Lung (tissue), 17 donors: ENCODE measurements at places on chromosomes 3 and 15.

DNA sequence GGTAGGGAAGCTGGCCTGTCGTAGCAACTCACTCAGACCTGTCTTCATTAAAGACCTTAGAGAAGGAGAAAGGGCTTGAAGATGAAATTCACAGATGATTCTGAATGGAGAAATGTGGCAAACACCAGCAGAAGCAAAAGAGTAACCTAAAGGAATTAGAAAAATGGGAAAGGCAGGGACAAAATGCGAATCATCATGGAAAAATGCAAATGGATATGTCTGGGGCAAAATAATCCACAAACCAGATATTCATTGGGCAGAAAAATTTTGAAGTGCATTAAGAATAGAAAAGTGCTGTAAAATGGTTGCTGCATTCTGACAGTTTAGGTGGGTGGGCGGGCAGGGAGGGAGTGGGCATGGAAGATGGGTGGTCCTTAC lies 156.9 kb upstream of the RASGRP1 start:
- no peak for DNase-seq

- no peak for DNase-seq
Observed at GRCh38 chr3:12237912-12238650, 50.8 kb upstream of the PPARG start.

GRCh38 chr3:161305095-161305991 lies 66.0 kb downstream of the SPTSSB start:
- DNase-seq = peak; percentile 3

GRCh38 chr3:109265295-109265694 lies 51.0 kb downstream of the DPPA2 start:
- peak; percentile 90 for DNase-seq

DNA sequence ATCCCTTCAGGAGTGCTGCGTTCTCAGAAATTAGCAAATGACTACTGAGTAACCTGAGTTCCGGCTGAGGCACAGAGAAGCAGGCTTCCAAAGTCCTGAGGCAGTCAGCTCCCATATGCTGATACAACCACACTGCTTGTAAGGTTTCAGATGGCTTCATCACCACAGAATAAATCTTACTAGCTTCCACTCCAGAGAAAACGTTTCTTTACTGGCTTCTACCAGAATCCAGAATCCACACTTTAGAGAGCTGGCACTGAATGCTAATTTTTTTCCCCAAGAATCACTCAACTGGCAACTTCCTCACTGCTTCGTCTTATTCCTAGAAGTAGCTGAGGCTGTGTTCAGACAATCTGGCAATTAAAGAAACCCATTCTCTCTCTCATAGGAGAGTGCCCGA lies 21.4 kb downstream of the TAMM41 start:
- no peak for DNase-seq

DNA sequence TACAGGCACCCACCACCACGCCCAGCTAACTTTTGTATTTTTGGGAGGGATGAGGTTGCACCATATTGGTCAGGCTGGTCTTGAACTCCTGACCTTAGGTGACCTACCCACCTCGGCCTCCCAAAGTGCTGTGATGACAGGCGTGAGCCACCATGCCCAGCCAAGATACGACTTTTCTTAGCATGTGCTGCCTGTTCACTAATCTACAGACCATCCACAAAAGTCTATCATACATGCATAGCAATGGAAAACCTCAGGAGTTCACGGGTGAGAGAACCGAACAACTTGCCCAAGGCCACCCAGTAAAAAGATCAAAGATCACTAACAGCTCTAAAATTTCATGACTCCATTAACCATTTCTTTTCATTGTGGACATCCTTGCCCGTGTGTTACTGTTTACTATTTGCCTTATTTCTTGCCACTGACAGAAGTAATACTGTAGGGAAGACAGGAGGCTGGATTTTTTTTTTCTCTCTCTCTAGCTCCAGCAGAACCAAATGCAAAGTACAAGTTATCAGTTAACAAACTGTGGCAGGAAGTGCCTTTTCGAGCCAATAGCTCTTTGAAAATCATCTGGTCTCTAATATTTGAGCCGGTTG lies 92.3 kb downstream of the FOXP1 start:
- no peak for DNase-seq

DNA sequence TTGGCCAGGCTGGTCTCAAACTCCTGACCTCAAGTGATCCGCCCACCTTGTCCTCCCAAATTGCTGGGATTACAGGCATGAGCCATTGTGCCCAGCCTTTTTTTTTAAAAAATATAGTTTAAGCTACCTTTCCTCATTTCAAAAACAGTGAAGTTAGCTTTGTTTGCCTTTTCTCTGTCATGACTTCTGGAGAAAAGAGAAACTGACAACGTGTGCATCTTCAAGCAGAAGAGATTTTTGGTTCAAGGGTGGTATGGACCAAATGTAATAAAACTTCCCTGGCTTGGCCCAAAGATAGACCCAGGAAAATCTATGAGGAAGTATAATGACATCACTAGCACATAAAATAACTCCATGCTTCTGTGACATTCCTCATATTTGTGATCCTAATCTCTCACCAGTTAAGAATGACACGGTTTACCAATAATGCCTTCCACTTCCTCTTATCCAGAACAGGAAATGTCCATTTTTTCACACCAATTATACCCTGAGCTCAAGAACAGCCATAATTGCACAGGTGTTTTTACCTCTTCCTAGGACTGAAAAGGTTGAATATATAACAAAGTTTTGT lies 781.2 kb upstream of the NR2F2 start:
- no peak for DNase-seq
